T-helper 17 cell (primary cell): ENCODE measurements at places on chromosomes 7 and 10. TPM values are rescaled to one million over a fixed set of nuclear protein-coding genes. Genes with fewer than 3 reads are reported as not detected.

The ZNF92 gene
- total RNA-seq = 24.4 TPM

The MMD2 gene
- not detected for total RNA-seq

The ZKSCAN1 gene
- 58.6 TPM for total RNA-seq

The PRXL2A gene
- 1.5 TPM for total RNA-seq

The SRGN gene
- total RNA-seq = 467 TPM

The CYP26C1 gene
- 0.18 TPM for total RNA-seq

The LRRTM3 gene
- not detected for total RNA-seq

The AGMO gene
- not detected for total RNA-seq

The FAM25A gene
- not detected for total RNA-seq

The TMEM196 gene
- not detected for total RNA-seq

The ZNF467 gene
- 8.4 TPM for total RNA-seq

The CCSER2 gene
- total RNA-seq = 138 TPM

The AMZ1 gene
- 0.32 TPM for total RNA-seq

The MYL10 gene
- not detected for total RNA-seq

The HOXA7 gene
- total RNA-seq = not detected
